ENCODE measurements at places on chromosomes 4 and X.

GRCh38 chr4:16227462-16227868, 1.2 kb upstream of the TAPT1 start:
- no peak for DNase-seq

DNA sequence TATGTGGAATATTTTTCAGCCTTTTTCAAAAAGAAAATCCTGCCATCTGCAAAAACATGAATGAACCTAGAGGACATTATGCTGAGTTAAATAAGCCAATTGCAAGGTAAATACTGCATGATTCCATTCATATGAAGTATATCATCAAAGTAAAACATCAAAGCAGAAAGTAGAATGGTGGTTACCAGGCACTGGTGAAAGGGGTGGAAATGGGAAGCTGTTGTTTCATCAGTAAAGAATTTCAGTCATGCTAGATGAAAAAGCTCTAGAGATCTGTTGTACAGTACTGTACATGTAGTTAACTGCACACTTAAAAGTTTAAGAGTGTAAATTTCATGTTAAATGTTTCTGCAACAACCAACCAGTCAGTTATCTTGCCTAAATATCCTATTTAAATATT, 196.8 kb upstream of the ADGRL3 start:
- DNase-seq, result no peak

DNA sequence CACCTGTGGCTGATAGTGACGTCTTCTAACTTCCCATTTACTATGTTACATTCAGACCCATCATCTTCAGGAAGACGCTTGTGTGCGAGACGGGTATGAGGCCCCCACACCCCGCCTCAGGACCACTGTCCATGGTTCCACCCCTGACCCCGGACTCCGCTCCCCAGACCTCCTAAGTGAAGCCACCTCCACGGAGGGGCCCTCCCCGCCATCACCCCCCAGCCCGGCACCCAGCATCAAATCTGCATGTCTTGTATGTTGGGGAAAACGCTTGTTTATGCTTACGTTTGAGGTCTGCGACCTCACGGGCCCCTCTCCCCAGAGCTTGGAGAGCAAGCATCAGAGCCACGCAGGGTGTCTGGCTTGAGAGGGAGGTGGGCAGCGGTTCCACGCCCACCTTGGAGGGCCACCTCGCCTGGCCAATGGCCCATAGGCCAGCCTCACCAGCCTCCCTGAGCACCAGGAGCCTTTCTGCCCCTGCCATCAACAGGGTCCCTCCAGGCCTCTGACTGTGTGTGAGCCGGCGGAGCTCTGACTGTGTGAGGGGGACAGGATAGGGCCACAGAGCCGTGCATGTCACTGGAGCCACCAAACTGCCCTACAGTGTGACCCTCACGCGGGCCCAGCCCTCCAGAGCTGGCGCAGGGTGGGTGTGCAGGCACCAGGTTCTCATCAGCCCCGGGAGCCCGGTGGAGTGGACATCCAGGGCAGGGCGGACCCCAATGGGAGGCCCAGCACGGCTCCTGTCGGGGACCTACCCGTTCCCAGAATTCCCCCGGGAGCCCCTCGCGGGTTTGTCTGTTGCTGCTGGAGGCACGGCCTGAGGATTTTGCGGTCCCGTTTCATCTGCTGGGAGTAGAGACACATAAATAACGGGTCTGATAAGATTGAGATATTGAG, 88.4 kb upstream of the NKX1-1 start:
- no peak for DNase-seq

DNA sequence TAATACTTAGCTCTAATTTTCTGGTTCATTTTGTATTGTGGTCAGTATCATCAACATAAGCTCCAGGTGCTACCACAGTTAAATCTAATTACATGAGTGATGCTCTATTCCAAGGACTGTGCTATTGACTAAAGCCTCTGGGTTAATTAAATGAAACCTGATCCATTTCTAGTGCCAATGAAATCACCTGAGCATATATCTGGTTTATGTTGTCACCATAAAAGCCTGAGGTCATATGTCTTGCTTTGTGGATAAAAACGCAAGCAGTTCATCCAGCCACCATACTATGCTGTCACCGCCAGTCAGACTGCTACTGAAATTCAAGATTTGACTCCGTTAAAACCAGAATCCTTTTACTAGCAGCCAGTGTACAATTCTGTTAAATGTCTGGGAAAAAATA, 64.2 kb upstream of the ZNF518B start:
- no peak for DNase-seq

DNA sequence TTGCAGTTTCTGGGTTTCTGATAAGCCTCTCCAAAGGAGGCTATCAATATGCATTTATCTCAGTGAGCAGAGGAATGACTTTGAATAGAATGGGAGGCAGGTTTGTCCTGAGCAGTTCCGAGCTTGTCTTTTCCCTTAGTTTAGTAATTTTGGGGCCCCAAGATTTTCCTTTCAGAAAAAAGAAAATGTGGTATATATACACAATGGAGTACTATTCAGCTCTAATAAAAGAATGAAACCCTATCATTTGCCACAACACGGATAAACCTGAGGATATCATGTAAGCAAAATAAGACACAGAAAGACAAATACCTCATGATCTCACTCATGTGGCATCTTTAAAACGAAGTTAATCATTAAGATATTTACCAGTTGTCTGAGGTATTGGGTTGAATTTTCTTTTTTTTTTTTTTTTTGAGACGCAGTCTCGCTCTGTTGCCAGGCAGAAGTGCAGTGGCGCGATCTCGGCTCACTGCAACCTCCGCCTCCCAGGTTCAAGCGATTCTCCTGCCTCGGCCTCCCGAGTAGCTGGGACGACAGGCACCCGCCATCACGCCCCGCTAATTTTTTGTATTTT, 540 bp downstream of the ZNF721 start:
- DNase-seq, result no peak

DNA sequence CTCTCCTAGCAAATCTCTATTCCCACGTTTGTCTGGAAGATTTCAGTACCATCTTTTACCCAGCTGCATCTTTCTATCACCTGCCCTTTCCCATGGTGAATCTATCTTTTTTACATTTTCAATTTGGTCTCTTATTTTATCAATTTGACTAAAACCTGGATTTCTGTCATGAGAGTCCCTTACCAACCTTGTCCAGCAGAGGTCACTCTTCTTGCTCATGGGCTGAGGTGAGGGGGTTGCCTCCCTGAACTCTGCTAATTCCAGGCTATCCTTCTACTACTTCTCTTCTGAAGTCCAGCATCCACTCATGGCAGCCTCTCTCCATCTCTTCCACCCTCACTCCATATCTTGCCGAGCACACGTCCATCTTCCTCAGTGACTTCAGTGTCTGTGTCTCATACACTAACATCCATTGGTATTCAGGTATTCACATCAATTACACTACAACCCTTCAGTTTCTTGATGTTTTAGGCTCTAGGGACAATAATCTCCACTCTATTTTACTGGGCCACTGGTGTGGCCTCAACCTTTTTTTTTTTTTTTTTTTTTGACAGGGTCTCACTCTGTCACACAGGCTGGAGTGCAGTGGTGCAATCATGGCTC, 17.8 kb upstream of the ZNF827 start:
- peak; percentile 22 for DNase-seq

- no peak for DNase-seq
These were observed 156.9 kb upstream of the TTC29 start for GRCh38 chr4:147102596-147102995.

DNA sequence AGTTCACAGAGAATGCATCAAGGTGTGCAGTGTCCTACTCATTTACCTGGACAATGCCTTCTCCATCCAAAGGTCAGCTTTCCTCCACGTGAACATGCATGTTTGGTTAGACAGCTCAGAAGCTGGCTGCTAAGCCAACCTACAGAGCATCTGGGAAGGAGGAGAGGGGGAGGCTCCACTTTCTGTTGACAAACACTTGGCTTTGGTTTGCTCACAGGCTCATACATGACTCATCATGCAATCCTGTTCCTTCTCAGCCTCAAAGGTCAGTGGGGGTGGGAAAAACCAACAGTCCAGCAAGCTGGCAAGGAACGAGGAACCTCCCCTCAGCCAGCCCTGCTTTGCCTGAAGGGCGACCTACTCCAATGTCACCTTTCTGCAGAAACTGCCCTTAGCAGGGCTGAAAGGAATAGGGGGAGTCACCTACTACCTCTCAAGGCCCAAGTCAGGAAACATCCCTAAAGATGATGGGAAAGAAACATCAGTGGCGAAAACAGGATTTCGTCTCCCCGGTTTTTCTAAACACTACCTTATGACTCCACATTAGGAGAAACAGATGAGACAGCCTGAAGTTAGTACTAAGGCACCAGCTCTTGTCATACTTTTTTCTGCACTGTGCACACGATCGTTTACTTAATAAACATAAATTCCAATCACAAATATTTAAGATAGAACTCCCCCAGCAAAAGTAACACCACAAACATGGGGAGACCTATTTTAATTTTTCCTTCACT, 37.9 kb downstream of the RELL1 start:
- DNase-seq, result no peak

Data from stimulated activated CD4-positive, alpha-beta T cell treated with anti-CD3 and anti-CD28 coated beads, Interleukin-1b, Interleukin-23, amount 100 ng/mL, for 24 hours (primary cell).